Central memory CD8-positive, alpha-beta T cell (primary cell): ENCODE measurements at places on chromosomes 5 and 9.

DNA sequence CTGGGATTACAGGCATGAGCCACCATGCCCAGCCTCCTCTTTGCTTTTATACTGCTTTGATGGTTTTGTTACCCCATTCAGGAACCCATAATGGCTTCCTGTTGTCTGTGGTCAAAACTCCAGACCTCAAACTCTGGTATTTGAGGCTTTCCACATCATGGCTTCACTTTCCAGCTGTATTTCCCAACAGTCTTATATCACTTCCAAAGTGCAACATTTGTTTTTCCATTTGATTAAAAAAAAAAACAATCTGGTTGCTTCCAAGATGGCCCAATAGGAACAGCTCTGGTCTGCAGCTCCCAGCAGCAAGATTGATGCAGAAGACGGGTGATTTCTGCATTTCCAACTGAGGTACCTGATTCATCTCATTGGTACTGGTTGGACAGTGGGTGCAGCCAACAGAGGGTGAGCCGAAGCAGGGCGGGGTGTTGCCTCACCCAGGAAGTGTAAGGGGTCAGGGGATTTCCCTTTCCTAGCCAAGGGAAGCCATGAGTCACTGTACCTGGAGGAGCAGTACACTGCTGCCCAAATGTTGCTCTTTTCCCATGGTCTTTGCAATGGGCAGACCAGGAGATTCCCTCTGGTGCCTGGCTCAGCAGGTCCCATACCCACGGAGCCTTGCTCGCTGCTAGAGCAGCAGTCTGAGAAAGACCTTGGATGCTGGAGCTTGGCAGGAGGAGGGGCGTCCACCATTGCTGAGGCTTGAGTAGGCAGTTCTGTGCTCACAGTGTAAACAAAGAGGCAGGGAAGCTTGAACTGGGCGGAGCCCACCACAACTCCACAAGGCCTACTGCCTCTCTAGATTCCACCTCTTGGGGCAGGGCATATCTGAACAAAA, 458.4 kb downstream of the KDM4C start:
- DNase-seq, result no peak

DNA sequence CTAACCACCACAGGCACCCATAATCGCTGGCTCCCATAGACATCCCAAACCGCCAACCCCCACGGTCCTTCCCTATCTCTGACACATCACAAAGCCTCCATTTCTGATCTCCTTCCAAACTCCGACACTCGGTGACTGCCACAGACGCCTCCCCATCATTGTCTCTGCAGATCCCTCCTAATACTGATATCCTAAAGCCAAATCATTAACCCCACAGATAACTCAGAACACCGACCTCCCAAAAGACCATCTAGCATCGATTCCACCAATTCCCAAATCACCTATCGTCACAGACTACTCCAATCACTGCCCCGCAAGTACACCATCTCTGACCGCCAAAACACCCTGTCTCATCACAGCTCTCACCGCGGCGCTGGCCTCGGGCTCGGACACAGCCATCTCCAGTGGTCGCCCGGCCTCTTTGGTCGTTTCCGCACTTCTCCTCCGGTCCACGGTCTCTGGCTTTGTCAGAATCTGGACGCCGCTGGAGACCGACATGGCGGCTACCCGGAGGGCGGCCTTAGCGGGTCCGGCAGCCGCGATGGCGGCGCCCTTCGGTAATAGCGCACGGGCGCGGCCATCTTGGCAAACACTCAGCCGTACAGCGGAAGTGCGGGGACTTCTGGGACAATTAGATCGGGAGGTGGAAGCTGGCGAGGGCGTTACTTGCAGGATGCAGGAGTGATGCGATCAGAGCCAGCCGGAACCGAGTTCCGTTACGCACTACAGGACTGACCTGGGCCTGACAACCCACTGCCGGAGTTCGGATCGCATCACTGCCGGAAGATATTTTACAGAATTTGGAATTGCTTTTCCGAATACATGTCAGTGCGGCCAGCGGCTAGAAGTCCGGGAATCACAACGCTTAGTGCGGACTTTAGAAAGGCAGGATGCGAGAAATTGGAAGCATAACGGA, at the start of gene ZFP37:
Gene ZFP37 (minus strand): TSS at position 534 of the 916 bp plus-strand sequence. CDS start 36 bp downstream, at position 498.
- peak; percentile 70 for DNase-seq

- DNase-seq, result no peak
These were observed 177.0 kb upstream of the MVB12B start for GRCh38 chr9:126149661-126150060.

GRCh38 chr5:176887252-176887849, 11.8 kb downstream of the HK3 start:
- no peak for DNase-seq

DNA sequence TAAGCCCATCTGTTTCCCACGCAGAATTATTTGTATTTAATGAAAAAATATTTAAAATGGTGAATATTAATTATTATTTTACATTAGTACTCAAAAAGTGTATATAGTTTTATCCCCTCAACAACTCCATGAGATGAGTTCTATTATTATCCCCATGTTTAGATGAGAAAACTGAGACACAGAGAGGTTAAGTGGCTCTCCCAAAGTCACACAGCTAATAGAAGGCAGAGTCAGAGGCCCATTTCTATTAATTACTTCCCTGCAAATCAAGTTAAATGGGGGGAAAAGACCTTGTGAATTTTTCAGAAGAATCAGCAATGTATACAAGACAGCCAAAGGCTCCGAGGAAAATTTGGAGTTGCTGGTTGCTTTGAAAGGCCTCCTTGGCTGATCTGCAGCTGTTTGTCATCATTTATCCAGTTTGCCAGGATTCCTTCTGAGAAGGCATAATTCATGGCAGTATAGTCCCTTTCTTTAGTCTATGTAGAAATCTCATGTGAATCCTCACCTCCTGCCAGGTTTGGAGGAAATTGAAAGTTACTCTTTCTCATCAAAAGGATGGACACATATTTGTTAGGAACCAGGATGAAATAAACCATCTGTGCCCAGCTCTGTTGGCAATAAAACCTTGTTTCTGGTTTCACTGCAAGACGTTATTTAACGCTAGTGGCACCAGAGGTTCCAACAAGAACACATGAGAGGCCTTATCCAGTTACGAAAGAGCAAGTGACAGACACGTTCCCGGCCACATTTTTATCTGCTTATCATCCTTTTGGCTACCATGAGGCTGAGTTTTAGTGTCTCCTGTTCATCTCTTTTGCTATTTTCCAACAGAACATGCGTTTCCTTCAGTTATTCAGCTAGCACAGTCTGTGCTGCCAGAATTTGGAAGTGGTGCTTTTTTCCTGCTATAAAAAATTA, 621 bp downstream of the FYB1 start:
- DNase-seq, result no peak

GRCh38 chr5:180135128-180135955, 63.8 kb upstream of the RNF130 start:
- no peak for DNase-seq

DNA sequence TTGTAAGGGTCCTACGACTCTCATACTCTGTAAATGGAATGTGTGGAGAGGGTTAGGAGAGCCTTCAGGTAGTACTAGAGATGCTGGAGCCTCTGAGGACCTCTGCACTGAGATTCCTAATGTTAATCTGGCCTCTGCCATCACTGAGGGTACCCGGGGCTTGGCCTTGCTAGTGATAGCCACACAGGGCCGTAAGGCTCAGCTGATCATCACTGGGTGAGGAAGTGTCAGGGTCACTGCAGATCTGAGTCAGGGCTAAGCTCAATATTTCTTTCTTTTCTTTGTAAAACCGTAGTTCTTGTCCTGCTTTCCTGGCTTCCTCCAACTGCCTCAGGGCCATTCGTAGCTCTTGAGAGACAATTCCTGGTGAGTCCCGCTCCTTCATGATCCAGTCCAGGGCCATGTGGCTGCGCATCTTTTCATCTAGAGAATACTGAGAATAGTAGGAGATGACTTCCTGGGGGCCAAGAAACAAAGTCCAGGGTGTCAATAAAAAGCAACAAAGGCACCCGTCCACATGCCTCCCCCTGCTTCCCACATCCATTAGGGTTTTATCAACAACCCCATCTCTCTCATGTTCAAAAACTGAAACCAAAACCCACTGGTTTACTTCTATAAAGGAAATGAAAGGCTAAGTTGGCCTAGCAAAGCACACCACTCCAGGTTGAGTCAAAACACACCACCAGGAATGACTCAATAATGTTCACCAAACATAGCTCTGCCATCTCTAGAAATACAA, 47.7 kb downstream of the LIX1 start:
- DNase-seq, result no peak

DNA sequence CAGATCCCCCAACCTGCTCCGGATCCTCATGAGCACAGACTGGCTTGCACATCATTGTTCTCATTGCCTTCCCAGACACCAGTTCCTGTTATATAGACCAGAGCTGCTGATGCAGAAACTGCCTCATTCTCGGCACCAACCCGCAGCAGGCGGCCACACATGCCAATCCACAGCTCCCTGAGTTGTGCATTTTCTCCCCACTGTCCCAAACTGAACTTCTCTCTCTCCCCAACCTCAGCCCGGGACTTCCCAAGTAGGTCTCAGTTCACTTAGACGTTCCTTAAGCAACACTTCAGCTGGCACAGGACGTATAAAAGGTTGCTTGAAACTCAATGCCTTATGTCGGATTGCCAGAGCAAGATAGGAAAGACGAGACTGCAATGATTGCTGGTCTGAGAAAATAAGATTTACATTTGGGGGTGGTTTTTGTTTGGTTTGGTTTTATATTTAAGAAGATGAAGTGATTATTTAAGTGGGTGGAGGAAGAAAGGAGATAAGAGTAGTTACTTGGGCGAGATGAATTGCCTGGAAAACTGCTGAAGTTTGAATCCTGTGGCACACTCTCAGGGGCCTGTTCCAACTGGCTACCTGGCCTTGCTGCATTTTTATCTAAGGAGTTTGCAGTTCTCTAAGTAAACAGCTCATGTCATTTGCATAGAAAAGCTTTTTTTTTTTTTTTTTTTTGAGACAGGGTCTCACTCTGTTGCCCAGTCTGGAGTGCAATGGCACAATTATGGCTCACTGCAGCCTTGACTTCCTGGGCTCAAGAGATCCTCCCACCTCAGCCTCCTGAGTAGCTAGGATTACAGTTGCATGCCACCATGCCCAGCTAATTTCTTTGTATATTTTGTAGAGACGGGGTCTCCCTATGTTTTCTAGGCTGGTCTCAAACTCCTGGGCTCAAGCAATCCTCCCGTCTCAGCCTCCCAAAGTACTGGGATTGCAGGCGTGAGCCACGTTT, 155.4 kb downstream of the GOLPH3 start:
- DNase-seq, result no peak

DNA sequence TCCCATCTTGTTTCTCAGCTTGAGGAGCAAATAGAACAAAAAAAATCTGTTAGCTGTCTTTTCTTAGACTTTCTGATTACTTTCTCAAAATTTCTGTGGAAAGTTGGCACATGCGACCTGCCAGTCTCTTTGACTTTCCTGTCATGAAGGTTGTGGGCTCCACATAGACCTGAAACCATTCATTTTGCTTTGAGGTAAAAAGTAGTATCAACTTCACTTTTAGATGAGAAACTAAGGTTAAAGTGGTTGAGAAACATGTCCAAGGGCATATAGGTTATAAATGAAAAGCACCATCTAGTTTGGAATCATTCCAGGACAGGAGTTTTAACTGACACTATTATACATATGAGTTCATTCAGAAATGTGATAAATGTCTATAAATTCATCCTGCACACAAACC, 42.7 kb downstream of the ST8SIA4 start:
- DNase-seq, result no peak

DNA sequence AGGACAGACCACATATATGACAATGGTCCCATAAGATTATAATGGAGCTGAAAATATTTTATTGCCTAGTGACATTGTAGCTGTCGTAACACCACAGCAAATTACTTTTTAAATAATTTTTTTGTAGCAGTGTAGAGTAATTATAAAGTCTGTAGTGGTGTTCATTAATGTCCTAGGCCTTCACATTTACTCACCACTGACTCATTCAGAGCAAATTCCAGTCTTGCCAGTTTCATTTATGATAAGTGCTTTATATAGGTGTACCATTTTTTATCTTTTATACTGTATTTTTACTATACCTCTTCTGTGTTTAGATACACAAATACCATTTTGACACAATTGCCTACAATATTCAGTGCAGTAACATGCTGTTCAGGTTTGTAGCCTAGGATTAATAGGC, 67.6 kb downstream of the TLE4 start:
- DNase-seq, result no peak

DNA sequence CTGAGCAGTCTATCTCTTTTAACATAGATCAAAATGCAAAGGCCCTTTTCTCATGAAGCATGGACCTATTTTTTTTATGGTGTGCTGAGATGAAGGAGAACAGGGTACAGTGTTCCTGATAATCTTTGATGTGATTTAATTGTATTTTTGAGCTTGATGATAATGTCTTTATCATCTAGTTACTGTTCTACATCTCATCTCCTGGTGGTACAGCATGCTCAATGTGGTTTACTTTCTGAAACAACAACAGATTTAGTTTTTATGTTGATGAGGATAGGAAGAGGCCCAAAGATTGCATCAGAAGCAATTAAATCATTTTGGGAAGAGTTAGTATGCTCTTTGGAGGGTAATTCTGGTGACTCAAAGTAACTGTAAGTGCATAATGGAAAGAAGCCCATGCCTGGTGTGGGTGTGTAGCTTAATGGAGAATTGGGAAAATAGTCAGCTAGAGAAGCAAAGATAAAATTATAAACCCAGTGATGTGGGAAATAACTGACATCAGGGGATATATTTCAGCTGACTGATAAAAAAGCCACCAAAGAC, 123.0 kb upstream of the KCNN2 start:
- no peak for DNase-seq

DNA sequence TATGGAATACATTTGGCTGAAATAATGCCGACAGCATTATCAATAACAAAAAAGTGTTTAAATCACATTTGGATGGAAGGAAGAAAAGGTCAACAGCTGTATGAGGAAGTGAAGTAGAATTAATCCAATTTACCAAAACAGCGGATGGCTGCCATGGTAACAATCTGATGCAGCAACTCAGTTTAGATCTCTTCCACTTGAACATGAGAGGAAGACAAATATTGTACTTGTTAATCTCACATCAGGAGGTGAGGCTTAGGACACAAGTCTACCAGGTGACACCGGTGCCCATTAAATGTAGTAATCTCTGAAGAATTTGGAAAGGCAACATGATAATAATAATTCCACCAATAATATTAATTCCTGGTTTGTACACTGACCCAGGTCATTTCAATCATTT, 2.4 kb downstream of the RASEF start:
- no peak for DNase-seq

- DNase-seq, result no peak
These were observed 477.5 kb upstream of the MPDZ start for GRCh38 chr9:13756943-13757342.

DNA sequence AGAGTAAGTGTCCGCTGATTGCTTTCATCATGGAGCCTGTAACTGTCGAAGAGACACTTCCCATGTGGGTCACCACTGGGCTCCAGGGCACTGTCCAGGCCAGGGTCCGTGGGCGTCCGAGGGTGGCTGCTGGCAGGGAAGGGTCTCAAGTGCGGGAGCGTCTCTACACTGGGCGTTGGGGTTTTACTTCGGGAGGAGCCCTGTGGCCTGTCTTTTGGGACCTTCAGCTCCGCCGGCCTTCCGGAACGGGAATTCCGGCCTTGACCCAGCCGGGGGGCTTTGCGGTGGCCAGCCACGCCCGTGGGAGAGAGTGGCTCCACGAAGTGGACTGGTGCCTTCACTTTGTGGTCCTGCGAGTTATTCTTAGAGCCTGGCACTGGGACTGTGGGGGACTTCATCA, 86.2 kb downstream of the CAMSAP1 start:
- DNase-seq, result no peak
